ENCODE measurements at places on chromosomes 7 and 10.
A peak's percentile ranks its signal among the peaks of the same experiment; 100 is the strongest.

- no peak for DNase-seq
Observed at GRCh38 chr10:47239211-47239610, 60.8 kb upstream of the GDF10 start.

DNA sequence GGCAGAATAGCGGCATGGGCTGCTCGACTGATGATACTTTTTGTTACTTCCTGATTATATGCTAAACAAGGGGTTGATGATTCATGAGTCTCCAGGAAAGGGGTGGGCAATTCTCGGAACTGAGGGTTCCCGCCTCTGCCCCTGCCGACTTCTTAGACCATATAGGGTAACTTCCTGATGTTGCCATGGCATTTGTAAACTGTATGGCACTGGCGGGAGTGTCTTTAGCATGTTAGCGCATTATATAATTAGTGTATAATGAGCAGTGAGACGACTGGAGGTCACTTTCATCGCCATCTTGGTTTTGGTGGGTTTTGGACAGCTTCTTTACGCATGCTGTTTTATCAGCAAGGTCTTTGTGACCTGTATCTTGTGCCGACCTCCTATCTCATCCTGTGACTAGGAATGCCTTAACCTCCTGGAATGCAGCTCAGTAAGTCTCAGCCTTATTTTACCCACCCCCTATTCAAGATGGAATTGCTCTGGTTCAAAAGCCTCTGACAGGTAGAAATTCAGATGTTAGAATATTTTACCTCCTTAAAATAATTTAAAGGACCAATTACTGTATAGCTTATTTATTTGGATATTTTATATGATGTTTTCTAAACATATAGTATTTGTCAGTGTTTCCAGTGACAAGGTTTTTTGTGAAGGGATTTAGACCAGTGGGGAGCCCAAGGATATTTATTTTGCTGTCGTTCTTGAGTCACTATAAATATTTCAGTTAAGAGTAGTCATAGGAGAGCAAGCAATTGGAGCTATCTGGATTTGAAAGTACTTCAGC, 90.1 kb upstream of the PIK3CG start:
- no peak for DNase-seq

- no peak for DNase-seq
Observed at GRCh38 chr10:71849461-71849908, 1.6 kb downstream of the PSAP start.

GRCh38 chr10:87860816-87861403, 2.4 kb downstream of the KLLN start:
- no peak for DNase-seq

DNA sequence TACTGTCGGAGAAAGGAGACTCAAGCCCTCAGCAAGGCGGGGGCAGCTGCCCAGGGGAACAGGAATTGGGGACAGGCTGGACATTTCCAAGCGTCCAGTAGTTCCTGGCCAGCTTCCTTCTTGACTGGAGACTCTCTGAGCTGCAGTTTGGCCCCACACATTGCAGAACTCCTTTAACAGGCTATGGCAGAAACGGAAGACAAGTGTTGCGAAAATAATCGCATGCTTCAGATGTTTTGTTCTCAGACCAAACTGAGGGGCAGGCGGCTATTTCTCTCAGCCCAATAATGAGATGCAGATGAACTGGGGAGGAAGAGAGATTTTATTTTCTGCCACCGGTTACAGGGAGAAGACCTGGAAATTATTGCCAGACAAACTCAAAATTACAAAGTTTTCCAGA, 88.0 kb upstream of the PFKP start:
- DNase-seq = no peak

DNA sequence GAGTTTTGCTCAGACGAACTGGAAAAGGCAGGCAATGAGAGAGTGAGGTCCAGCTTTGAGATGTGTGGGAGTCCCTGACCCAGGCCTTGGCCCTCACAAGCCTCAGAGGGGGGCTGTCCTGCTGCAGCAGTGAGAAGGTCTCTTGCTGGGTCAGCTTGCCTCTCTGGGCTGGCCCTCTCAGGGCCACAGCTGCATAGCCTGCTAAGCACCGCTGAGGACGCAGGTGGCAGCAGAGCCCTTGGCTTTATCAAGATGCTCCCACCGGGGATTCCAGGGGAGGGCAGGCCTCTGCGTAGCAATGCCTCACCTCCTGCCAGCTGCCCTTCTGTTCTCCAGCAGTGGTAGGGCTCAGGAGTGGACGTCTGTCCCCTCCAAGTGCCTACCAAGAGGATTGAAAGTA, 128.7 kb downstream of the COBL start:
- no peak for DNase-seq

- no peak for DNase-seq
Observed at GRCh38 chr10:49512121-49512809, 26.7 kb downstream of the ERCC6 start.

GRCh38 chr7:2210551-2211258, 22.0 kb downstream of the MAD1L1 start:
- no peak for DNase-seq

DNA sequence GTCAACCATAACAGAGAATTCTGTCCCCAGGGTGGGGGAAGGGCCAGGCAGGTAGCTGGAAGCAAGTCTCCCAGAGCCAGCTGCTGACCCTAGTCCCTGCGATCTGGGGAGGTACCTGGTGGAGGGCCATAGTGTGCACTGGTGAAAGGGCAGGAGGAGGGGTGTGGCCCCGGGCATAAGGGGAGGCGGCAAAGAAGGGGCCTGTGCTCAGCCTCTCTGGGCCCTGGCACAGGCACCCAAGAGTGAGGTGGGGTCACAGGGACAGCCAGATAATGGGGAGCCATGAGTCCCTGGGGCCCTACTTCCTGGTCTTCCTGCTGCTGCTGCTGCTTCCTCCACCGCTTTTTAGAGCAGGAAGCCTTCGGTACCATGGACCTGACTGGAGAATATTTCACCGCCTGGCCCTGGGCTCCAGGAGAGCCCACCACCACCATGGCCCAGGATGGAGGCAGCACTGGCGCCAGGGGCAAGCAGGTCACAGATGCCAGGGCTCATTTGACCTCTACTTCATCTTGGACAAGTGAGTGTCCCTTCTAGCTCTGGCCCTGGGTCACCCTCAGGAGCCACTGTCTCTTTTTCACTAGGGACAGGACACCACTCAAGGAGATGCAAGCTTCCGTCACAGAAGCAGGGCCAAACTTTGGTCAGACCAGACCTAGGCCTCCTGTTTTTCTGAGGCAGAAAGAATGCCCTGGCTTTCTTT, at the start of gene ANTXRL:
Gene ANTXRL, plus strand, starts transcription at position 7 of the 703 bp plus-strand sequence. Its CDS starts 266 bp downstream, at position 273.
- DNase-seq = peak; percentile 23

- peak; percentile 76 for DNase-seq
Observed at GRCh38 chr7:138001529-138002095, at the start of gene CREB3L2. Gene CREB3L2, minus strand, starts transcription at chr7:138002086. Its CDS starts 381 bp downstream, at chr7:138001705.

DNA sequence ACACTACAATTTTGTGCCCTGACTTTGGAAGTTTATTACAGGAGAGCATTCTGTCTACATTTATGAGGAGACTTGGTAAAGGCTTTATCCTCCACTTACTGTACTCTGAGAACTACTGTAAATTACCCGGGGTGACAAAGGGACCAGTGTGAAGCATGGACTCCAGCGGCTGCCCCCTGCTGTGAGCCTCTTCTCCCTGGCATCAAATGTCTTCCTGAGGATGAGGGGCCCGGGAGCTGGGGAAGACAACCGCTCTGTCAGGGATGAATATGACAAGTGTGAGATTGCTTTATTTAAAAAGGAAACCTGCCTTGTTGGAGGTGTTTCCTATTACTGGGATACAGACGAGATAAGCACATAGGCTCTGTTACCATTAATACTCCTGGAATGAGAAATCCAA, 714.8 kb downstream of the CCSER2 start:
- no peak for DNase-seq

DNA sequence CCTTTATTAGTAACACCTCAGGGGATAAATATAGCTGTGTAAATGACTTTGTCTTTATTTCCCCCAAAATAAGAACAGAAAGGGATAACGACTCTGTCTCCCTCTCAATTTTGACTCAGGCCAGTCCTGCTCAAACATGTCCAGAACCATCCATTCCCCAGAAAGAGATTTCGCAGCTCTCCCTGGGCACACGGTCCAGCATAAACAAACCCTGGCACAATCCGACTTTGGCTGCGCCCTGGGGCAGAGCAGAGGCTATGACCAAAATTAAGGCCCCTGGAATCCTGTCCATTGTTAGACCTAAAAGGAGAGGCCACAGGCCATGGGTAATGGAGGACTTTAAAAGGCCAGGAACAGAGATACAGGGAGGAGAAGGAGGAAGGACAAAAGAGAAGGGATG, 99.1 kb downstream of the PRPF18 start:
- DNase-seq = no peak

Data from activated naive CD8-positive, alpha-beta T cell treated with anti-CD3 and anti-CD28 coated beads, Interleukin-2, amount 10 ng/mL, durations not matched to agents 7 days and 5 days (primary cell).